ENCODE measurements at places on chromosomes 13 and 19.
A peak's percentile ranks its signal among the peaks of the same experiment; 100 is the strongest.

DNA sequence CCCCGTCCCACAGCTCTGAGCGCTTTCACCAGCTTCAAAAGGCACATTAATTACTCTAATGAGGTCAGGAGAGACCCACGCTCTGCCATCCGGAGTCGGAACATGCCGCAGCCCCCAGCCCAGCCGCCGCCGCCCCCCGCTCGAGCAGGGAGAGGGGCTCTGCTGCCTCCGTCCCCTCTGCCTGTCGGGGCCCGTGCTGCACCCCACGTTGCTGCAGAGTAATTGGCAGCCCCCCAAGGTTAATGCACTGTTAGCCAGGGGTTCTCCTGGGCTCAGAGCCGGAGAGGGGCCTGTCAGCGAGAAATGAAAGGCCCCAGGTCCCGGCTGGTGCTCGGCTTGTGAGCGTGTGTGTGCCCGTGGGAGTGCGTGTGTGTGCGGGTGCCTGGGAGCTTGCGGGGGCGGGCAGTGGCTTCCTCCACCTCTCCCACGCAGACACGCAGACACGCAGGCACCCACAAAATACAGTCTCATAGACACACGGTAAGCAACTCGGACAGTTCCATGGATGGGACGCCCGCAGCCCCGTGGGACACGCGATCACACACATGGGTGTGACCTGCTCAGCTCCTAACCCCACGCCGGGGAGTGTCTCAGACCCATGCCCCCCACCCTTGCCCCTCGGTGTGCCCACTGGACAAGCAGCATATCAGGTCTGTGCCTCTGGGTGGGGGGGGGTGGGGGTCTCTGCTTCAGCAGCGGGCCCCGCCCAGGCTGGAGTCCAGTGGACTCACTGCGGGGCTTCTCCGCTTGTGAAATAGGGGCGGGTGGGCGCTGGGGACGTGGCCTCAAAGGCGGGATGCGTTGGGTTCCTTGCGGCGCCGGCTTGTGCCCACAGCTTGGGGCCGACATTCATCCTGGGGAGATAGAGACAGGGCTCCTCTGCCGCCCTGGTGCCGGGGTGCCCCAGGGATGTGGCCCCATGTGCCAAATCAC, 4.8 kb upstream of the EFNA2 start:
- no peak for DNase-seq

- DNase-seq, result peak; percentile 59
Observed at GRCh38 chr13:95494082-95494681, 58.3 kb upstream of the CLDN10 start.

GRCh38 chr19:18062028-18062427, 24.7 kb downstream of the IL12RB1 start:
- no peak for DNase-seq

DNA sequence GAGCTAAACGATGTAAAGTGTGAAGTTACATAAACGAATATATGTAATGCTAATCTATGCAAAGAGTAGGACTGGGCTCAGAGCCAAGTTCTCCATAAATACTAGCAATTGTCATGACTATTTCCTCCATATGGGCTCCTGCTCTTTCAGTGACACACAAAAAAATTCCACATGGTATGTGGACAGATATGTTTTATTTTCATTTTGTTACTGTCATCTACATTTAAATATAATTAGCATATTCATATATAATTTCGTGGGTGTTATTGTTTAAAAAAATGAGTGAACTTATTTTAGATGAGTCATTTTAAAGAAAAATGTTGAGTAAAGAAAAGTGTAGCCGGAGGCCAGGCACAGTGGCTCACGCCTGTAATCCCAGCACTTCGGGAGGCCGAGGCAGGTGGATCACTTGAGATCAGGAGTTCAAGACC, 5.0 kb upstream of the IGSF23 start:
- no peak for DNase-seq

DNA sequence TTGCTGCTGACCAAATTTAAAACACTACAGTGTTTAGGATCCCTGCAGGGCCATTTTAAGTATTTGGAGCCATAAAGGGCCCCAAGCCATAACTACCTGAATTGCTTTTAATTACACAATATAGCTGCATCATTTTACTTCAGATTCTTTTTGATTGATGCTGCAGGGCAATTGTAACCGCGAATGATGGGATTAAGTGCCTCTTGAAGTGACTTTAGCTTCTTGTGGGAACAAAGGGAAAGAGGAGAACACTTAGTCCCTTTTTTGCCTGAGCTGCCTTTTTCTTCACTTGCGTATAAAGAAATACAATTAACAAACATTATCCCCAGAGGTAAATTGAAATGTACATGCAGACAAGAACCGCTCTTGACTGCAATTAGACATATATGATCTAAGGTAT, 228.5 kb downstream of the ZIC5 start:
- DNase-seq, result no peak

DNA sequence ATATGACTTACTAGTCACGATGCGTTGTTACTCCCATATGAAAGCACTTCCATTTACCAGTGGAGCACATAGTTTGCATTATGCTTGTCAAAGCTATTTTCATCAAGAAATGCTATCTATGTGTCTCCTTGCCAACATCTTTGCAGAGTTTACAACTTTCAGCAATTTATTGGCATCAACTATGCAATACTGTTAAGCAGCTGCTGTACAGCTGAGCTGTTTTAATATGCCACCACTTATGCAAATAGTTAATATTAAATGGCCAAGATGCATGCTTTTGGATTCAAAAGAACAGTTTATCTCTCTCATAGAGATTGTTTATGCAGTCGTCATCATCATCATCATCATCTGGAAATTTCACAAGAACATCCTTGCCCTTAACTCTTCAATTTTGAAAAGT, 67.9 kb upstream of the KLF5 start:
- DNase-seq, result no peak
